ENCODE measurements at places on chromosomes 7 and 10.

DNA sequence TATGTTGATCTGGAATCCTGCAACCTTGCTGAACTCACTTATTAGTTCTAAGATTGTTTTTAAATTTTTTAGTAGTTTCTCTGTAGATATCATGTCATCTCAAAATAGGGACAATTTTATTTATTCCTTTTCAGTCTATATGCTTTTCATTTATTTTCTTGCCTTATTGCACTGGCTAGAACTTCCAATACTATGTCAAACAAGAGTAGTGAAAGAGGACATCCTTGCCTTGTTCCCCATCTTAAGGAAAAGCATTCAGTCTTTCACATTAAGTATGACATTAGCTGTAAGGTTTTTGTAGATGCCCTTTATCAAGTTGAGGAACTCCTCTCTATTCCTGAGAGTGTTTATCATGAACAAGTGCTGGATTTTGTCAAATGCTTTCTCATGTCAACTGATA, 77.8 kb downstream of the TBXAS1 start:
- DNase-seq, result no peak

- DNase-seq, result no peak
Observed at GRCh38 chr7:87506246-87507180, 31.0 kb upstream of the ABCB4 start.

DNA sequence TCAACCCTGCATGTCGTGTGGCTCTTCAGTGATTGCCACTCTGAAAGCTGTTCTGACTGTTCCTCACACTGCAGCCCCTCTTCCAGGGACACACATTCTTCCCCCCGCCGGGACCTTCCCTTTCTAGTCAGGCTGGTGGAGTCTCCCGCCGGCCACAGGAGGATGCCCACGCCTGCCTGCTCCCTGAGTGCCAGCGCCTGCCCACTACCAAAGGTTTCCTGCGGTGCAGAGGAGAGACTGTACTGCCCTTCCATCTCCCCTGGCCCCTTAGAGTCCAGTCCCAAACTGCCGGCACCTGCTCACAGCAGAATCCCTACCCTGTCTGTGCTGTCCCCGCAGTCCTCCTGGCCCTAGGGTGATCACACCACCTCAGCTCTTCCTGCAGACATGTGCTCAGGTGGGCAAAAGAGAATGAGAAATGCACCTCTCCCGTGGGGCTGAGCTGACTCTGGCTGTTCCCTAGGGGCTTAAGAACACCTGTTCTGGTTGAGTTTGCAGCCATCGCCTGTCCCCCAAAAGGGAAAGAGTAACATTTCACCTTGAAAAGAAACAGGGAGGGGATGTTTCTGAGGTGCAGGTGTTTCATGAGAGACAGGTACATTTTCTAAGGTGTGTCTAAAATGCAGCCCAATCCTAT, 1.4 kb downstream of the PODXL start:
- no peak for DNase-seq

GRCh38 chr7:73839743-73840714, 2.3 kb downstream of the METTL27 start:
- no peak for DNase-seq

DNA sequence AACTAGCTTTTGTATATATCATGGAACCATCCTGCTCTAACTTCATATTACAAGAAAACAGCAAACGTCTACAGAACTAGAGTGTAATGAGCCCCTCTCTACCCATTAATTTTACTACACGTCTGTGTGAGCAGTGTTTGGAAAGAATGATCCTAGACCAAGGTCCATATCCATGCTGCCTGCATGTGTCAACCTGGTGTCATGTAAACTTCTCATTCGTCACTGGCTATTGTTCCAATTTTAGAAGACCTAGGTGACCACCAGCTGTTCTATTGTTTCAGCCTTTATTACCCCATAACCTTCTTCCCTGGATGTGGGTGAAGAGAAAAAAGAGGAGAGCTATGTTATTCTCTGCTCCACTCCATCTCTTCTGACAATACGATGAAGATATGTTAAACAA, 77.1 kb downstream of the CREM start:
- no peak for DNase-seq

DNA sequence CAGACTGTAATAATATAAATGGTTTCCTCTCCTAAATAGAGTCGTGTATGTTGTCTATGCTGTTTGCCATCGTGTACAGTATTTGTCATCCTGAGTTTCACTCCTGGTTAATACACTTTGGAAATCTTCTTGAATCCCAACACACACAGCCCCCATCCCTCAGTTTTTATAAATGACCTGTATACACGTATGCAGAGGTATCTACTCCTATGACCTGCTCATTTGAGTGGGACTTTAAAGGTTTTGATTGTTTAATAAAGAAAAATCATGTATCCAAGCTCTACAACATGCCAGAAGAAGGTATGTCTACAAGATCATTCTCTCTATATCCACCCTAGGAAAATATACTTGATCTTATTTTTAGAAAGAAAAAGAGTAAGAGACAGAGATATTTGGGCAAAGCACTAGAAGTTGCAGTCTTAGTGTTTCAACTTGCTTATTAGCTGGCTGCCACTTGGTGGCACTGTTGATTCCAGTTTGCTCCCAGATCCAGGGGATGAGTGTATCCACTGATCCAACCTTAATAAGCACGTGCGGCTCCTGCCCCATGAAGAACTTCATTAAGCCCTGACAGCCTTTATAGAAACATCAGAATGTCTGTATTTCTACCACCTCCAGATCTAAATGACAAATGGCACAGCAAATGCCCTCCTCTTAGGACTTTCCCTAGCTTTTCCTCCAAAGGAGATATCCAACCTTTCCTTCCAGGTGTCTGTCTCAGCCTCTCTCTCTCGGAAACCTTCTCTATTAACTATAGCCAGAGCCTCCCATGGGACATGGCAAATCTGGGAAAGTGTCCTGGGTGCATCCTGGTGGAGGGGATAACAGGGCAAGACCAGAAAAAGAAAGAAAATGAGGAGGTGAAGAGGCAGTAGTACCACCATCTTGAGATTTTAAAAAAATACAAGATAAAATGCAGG, 181.6 kb upstream of the NEBL start:
- no peak for DNase-seq

GRCh38 chr7:18400275-18400674, 95.3 kb upstream of the HDAC9 start:
- DNase-seq, result no peak

DNA sequence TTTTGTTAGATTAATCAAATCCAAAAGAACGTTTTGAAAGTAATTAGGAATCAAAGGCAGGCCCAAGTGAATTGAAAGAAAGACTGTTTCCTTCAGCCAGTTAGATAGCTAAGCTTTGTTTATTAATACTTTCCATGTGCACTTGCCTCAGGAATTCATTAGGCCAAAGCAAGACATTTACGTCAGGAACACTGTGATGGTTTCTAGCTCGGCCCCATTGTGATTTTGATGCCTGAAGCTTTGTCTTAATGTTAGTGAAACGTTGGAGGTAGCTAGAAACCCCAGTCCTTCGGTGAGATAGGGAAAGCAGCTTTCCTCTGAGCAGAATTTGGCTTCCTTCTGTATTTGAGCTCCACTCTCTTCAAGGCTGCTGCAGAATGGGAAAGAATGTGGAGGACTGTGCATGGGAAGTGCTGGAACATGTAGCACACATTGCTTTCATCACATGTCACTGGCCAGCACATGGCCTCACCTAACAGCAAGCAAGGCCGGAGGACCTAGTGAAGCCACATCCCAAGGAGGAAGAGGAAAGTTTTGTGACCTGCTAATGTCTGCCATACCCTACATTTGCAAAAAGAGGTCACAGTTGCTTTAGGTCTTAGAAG, 64.1 kb downstream of the PCGF5 start:
- no peak for DNase-seq

- DNase-seq, result no peak
Observed at GRCh38 chr7:86908948-86909347, 150.5 kb downstream of the ELAPOR2 start.

DNA sequence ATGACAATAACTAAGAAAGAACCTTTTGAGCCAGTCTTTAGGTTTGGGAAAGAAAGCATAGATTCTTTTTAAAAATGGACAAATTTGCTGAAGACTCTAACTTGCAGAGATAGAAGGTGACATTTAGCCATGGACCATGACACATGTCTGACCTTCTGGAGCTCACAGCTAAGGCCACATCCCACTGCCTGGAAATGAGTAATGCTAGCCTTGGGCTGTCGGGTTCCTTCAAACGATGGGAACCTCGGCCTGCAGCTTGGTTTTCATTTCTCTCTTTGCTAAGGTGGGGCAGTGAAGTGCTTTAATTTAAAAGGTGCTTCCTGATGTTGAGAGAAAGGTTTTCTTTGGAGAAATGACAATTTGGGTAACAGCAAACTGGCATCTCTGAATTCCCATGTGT, 223.2 kb downstream of the FANK1 start:
- no peak for DNase-seq

- no peak for DNase-seq
Observed at GRCh38 chr10:132142396-132143161, 44.2 kb upstream of the DPYSL4 start.

DNA sequence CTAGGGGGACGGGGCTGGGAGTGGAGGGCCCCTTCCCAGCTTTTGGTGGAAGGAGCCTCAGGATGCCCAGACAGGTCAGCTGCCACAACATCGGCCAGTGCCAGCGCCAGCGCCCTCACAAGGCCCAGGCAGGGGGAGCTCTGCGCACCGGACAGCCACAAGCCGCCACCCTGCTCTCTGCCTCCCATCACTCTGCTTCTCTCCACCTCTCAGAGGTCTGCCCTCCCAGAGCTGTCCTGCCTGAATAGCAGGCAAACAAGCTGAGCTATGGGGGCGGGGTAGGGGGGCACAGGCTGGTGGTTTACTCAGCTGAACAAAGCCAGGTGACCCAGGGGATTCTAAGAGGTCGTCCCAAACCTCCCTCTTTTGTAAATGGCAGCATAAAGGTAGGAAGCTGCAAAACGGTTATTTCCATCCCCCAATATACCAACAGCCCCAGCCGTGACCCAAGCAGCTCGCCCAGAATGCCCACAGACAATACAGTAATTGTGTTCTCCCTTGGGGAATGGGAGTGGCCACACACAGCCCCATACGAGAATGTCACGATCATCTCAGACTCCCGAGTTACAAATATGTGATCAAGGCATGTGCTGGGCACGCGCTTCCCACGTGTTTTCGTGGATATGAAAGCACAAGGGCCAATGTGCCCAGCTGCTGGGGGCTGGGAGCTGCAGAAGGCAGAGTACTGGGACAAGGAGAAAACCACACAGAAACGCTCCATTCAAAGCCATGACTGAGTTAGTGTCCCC, 19.7 kb downstream of the FAM53B start:
- no peak for DNase-seq

DNA sequence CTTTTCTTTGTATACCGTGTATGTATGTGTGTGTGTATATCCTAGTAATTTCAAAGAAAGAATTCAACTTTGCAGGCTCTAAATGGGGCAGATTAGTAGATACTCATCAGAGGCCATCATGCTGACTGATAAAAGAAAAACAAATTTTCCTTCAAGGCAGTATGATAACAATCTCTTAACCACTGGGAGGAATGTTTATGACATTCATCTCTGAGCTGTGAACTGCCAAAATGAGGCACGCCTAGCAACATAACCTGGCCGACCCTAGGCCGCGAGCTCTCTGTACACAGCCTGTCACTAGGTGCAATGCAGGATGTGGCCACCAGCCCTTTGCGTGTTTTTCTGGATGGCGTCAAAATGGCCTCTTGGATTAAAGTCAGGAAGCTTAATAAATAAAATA, 343.7 kb upstream of the GALNT17 start:
- DNase-seq, result no peak

GRCh38 chr10:106655636-106656035, 508.9 kb downstream of the SORCS1 start:
- DNase-seq, result no peak

DNA sequence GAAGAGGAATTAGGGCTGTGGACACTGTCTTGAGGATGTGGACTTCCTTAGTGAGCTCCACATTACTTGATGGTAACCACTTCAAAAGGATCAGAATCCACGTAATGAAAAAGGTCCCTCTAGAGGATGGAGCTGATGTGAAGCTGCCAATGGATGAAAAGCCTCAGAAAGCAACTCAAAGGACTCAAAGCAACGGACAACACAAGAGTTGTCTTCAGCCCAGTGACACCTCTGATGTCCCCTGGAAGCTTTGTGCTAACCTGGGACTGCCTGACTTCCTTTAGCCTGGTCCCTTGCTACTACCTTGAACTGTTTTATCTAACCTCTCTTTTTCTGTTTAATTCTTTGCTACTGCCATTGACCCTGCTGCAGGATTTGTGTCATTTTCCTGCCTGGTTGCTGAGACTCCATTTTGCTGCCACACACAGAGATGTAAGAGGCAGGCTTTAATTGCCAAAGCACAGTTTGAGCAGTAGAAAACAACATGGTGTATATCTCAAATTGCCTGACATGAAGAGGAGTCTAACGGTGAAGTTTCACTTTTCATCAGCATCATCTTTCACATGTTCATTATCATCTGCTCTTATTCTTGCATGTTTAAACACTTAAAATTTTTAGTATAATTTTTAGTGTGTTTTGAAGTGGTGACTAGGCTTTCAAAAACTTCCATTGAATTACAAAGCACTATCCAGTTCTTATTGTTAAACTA, 11.1 kb upstream of the SGCE start:
- no peak for DNase-seq

DNA sequence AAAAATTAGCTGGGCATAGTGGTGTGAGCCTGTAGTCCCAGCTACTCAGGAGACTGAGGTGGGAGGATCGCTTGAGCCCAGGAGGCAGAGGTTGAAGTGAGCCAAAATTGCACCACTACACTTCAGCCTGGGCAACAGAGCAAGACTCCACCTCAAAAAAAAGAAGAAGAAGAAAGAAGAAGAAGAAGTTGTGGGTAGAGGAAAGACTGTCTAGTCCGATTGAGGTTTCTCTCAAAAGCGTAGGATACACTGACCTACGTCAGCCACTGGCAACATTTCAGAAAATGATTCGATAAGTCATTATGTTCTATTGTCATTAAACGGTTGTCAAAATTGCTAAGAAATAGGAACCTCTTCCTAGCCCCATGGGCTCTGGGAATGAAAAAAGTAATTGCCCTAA, 22.3 kb upstream of the RHBDD2 start:
- no peak for DNase-seq

DNA sequence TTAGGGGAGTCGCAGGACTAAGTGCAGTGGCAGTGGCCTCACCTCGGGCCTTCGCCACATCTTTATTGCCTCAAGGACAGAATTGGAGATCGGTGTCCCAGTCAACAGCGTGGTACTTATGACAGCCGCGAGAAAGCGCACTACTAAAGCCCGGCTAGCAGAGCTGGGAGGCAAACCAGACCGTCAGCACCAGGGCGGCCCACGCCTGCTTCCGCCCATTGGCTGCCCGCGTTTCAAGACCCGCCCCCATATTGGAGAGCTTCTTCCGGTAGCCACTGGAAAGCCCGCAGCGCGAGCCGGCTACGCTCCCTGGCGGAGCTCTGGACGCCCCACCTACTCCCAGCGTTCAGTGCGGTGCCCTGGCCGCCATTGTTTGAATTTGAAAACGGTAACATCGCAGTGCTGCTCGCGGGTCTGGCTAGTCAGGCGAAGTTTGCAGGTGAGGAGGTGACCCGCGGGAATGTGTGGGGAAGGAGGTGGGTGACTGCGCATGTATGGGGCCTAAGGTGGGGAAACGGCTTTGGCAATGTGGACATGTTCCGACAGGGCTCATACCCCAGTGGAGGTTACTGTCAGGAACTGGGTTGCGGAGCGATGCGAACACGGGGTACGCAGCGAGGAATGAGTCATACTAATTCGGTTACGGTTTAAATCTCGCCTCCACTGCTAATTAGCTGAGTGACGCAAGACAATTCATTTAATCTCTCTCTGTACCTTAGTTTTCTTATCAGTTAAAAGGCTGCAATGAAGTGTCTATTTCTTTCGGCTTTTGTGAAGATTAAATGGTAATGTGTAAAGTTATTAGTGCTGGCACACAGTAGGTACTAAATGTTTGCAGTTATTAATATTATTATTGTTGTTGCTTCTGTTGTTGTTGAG, at the start of gene KIF20B:
Gene KIF20B (plus strand): TSS at position 349 of the 879 bp plus-strand sequence. CDS start 3,705 bp downstream, outside the sequence.
- DNase-seq, result peak; percentile 86
